ENCODE measurements at places on chromosomes 7 and 10.
A peak's percentile ranks its signal among the peaks of the same experiment; 100 is the strongest.

- DNase-seq, result no peak
Observed at GRCh38 chr7:151131592-151132293, 35.8 kb downstream of the GBX1 start.

- DNase-seq, result no peak
Observed at GRCh38 chr7:16260236-16260728, 161.1 kb downstream of the CRPPA start.

GRCh38 chr10:102654566-102654965 lies 10.3 kb downstream of the TRIM8 start:
- no peak for DNase-seq

DNA sequence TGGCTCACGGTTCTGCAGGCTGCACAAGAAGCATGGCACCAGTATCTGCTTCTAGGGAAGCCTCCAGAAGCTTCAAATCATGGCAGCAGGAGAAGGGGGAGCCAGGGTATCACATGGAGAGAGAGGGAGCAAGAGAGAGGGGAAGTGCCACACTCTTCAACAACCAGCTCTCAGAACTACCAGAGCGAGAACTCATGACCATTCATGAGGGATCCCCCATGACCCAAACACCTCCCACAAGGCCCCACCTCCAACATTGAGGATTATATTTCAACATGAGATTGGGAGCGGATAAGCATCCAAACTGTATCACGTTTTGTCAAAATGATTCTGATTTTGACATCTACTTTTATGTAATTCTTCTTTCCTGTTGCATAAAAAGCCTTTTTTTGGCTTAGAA lies 38.5 kb downstream of the CREM start:
- no peak for DNase-seq

DNA sequence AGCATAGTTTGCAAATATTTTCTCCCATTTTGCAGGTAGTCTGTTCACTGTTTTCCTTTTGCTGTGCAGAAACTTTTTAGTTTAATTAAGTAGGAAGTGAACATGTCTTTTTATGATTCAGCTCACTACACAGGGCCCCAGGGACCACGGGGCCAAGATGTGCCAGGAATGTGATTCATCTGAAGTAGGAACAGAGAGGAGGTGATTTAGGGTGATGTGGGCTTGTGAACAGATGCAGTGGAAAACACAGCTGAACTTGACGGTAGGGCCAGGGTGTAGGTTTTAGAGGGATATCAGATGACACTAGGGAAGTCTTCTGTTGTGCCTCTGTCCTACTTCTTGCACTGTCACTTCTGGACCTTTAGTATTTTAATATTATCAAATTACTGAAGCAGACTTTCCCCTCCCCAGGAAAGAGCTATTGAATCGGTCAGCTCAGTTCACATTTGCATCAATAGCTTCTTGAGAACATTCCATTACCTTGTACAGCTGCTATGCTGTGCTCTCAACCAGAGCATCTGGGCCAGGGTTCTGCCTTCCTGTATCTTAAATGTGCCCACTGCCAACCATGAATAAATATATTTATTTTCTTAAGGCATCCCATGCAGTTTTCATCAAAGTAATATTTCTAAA lies 96.9 kb downstream of the OSBPL3 start:
- no peak for DNase-seq

DNA sequence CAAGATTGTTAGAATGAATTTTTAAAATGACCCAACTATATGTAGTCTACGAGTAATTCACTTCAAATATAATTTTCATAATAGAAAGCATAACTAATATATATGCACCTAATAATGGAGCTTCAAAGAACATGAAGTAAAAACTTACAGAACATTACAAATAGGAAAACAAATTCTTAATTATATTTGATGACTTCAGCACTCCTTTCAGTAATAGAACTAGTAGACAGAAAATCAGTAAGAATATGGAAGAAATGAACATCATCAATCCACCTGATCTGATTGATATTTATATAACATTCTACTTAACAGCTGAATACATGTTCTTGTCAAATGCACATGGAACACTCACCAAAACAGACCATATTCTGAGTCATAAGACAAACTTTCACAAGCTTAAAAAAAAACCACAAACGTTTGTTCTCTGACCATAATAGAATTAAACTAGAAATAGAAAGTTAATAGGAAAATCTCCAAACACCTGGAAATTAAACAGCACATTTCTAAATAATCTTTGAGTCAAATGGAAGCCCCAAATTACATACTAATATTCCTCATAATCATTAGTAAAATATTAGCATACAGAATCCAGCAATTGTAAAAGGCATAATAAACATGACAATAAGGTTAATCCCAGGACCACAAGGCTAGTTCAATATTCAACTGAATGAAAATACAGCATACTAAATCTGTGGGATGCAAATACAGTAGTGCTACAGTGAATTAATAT lies 48.0 kb downstream of the BRAF start:
- DNase-seq, result no peak

- DNase-seq, result no peak
Observed at GRCh38 chr10:49359349-49360270, 36.3 kb downstream of the DRGX start.

DNA sequence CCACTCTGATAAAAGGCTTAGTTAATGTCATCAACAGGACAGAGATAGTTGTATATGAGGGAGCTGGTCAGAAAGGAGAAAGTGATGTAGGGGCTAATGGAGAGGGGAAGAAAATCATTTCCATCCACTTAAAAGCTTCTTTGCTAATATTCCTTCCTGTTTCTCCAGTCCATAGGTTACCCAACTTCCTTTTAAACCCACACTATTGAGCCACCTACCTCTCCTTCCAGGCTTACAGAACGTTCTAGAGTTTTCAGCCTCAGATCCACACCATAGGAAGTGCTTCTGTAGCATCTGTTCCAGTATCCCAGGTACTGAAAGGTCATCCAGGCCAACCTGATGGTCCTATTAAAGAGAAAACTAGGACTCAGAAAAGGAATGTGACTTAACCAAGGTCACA lies 28.2 kb downstream of the STRIP2 start:
- DNase-seq, result no peak

GRCh38 chr10:110274072-110274627 lies 30.6 kb downstream of the SMNDC1 start:
- no peak for DNase-seq

DNA sequence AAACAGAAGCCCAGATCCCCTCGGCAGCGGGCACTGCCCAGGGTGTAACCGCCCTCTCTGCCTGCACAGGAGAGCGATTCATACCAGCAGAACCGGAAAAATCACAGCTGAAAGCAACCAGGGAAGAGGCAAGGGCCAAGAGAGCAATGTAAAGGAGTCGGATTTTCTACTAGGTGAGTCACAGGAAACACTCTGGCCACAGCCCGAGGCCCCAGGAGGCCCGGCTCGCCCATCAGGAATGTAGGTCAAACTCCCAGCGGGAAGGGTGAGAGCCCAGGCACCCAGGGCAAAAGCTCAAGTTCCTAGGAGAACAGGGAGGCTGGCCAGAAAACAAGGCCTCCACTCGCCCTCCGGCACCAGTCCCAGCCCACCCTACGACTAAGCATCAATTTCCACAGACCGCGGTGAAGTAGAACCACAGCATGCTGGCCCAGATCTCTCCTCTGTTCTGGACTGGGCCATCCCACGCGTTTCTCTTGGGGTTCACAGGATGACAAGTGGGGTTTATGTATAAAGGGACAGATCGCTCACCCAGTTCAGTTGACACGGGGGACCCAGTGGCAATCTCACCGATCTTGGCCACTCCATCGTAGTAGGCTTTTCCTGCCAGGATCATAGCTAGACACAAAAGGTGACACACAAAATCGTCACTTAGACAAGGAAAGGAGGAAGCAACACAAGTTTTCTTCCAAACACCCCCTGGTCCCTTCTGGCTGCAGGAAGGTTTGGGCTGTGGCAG lies 46.2 kb downstream of the BAIAP2L1 start:
- DNase-seq, result no peak

- no peak for DNase-seq
Observed at GRCh38 chr10:50063100-50063499, 4.7 kb upstream of the WASHC2A start.

GRCh38 chr7:149020483-149020882 lies 7.8 kb downstream of the PDIA4 start:
- no peak for DNase-seq

DNA sequence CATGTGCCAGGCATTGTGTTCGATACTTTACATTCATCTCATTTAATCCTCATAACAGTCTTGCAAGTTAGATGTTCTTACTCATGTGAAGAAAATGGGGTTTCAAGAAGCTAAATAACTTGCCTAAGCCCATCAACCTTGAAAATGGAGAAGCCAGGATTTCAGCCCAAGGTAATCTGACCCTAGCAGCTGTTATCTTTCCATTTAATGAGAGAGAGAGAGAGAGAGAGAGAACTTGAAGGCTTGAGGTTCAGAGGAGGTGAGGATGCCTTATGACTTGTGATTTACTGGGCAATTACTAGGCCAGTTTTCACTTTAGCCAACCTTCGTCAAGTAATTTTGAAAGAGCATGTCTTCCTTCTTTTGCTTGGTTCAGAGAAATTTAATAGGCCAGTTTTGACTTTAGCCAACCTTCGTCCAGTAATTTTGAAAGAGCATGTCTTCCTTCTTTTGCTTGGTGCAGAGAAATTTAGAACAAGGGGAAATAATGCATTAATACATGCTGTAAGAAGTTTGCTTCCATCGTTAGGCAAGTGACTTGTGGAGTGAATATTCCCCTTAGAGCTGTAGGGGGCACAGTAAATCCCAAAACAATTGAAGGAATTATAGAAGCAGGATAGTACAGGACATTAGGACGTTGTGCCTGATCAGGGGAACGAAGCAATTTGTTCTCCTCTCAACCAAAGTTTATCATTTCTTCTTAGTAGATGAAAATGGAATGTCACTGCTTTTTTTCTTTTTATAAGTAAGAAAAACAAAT lies 143.0 kb upstream of the BMPER start:
- no peak for DNase-seq

- no peak for DNase-seq
Observed at GRCh38 chr10:106661767-106662140, 502.8 kb downstream of the SORCS1 start.

DNA sequence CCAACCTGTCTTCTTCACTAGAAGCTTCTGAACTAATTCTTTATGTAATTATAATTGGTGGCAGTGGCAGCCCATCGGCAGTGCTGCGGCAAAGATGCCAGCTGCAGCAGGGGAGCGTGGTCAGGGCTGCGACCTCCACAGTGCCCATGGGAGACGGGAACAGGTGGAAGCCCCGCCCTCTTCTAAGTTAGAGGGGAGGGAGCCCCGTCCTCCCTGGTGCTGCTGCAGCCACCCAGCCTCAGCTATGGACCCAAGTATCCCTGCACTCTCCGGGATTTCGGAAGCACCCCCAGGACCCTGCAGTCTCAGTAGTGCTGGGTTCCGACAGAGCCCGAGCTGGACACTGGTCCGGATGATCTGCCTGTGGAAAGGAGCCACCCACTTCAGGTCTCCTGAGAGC lies 117.0 kb upstream of the MBL2 start:
- DNase-seq, result no peak

DNA sequence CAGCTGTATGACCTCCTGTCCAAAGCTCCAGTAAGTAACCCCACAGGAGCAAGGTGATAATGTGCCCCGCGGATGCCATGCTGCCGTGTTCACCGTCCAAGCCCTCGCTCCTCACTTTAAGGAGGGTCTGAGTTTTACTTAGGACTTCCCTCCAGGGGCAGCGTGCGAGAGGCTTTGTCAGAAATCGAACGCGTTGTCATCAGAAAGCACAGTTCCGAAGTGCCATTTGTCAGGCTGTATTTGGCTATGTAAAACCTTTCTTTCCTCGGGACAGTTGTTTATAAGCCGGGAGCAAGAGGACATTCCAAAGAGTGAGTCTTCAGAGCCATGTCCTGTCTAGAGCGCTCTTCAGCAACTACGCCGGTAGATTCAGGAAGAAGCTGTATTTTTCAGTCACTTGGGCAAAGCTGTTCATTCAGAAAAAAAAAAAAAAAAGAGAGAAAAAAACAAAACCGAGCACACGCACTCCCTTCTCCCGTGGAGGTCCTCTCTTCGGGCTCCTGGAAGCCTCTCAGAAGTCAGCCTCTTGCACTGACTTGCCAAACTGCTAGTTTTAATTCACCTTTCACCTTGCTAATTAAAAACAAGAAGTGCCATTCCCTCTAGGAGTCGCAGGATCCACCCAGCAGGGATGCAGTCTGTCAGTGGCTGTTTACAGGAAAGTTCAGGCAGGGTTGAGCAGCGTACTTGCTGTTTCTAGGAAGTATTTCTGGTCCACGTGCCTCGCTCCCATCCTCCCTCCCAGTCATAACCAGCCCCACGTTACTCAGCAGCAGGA lies at the start of gene SEMA3E:
TSS of gene SEMA3E (minus strand) at position 676 of the 778 bp plus-strand sequence.
- DNase-seq, result no peak

DNA sequence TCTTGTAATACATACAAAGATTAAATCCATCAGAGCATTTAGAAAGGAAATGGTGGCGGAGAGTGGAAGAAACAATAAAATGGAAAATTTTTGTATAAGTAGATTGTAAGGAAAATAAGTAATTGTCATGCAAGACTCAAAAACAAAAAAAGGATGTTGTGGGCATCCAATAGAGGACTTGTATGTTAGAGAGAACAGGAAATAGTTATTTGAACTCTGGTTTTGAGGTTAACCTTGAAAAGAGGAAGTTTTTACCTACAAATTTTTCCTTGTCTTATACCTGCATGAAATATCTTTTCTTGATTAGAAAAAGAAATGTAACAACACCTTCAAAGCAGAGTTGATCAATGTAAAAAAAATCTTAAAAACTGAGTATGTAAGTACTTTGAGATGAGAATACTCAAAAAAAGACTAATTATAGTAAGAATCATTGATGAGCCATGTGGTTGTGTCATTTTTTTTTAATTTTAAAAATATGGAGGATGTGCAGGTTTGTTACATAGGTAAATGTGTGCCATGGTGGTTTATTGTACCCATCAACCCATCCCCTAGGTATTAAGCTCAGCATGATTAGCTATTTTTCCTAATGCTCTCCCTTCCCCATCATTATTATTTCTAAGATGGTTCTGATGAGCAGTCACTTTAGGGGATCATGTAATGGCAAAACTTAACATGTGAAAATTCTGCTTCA lies 11.9 kb downstream of the TMEM106B start:
- no peak for DNase-seq

- DNase-seq, result no peak
Observed at GRCh38 chr7:15674586-15674985, 11.9 kb downstream of the MEOX2 start.

- no peak for DNase-seq
Observed at GRCh38 chr10:3491571-3491970, 293.4 kb downstream of the KLF6 start.

- DNase-seq, result no peak
Observed at GRCh38 chr10:91537614-91538383, 95.1 kb downstream of the PPP1R3C start.

DNA sequence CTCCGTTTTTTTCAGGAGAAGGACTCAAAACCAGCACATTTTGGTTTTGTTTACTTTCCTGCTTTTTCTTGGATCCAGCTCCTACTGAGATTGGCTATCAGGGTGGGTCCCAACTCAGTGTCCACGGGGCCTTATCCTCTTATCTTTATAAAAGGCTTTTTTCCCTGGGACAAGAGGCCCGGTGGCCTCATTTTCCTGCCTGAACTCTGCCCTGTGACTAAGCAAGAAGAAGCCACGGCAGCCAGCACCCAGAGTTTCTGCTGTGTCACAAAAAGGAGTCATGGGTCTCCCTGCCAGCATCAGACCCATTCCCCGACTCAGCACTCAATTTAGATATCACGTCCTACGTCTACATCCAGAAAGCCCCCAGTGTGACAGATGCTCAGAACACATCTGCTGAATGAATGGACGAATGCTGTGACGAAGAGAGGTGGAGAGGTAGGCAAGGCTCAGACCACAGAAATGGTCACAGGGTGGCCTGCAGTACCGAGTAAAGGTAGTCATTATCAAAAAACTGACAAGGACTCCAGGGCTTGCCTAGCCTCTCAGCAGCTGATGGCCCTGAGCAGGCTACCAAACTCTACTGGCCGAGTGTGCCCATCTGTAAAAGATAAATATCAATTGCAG lies 16.7 kb downstream of the DLG5 start:
- DNase-seq, result peak; percentile 39

- DNase-seq, result no peak
Observed at GRCh38 chr10:74034301-74034700, 36.4 kb downstream of the VCL start.
